ENCODE measurements at places on chromosomes 2 and 18.

- no peak for DNase-seq
These were observed 19.0 kb upstream of the CXCR4 start for GRCh38 chr2:136136931-136137330.

GRCh38 chr2:118993392-118993752 lies 51.4 kb downstream of the MARCO start:
- no peak for DNase-seq

- no peak for DNase-seq
These were observed 320.6 kb downstream of the NCKAP5 start for GRCh38 chr2:133247631-133248030.

- no peak for DNase-seq
These were observed 22.2 kb downstream of the TANC1 start for GRCh38 chr2:158990397-158991214.

GRCh38 chr2:85659324-85659981 lies 8.5 kb downstream of the SFTPB start:
- DNase-seq = no peak

DNA sequence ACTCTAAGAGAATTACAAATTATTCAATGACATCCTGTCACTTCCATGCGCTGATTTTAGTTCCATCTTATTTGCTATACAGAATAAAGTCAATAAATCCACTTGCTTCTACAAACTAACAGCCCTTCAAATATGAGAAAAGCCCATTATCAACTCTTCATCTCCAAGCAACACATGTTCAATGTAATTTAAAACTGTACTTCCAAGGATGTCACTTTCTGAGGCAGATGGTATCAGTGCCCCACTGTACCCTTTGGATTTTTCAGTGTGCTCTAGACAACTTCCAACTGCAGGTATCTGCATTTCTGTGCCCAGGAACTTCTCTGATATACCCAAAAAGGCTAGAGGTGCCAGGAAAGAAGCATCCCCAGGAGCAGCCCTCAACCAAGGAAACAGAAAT lies 87.6 kb downstream of the SMAD2 start:
- no peak for DNase-seq

DNA sequence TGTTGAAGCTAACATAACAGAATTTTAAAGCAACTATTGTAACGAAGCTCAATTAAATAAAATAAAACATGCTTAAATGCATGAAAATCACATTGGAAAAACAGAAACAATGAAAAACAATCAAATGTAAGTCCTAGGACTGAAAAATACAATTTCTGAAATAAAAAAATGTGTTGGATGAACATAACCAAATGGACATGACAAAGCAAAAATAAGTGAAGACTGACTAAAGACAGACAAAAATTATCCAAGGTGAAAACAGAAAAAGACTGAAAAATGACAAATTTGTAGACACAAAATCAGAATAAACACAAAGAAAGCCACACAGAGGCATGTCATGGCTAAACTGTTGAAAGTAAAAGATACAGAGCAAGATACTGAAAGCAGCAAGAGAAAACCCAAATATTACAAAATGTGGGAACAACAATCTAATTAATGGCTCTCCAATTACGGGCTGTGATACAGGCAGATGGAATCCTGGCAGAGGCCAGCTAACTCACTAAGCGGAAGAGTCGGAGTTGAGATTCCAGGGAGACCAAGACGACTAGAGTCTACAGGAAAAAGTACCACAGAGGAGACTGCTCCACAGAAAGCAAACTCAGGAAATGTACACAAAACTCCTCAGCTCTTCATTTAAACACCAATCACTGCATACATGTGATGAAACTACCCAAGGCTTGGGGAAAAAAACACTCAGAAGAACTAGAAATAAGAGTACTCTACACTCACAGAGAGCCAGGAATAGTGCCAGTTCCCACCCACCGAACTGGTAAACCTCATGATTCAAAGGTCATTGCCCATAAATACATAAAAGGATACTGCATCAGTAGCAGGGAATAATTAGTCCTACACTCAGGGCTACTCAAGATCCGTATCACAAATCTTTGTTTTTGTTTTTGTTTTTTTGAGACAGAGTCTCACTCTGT lies 83.6 kb downstream of the ATAD2B start:
- no peak for DNase-seq
